ENCODE measurements at places on chromosomes 2 and 18.
A peak's percentile ranks its signal among the peaks of the same experiment; 100 is the strongest.

- peak; percentile 18 for DNase-seq
These were observed 20.3 kb upstream of the KDM3A start for GRCh38 chr2:86420913-86421312.

GRCh38 chr18:2933995-2934394 lies 78.9 kb downstream of the LPIN2 start:
- DNase-seq: no peak

DNA sequence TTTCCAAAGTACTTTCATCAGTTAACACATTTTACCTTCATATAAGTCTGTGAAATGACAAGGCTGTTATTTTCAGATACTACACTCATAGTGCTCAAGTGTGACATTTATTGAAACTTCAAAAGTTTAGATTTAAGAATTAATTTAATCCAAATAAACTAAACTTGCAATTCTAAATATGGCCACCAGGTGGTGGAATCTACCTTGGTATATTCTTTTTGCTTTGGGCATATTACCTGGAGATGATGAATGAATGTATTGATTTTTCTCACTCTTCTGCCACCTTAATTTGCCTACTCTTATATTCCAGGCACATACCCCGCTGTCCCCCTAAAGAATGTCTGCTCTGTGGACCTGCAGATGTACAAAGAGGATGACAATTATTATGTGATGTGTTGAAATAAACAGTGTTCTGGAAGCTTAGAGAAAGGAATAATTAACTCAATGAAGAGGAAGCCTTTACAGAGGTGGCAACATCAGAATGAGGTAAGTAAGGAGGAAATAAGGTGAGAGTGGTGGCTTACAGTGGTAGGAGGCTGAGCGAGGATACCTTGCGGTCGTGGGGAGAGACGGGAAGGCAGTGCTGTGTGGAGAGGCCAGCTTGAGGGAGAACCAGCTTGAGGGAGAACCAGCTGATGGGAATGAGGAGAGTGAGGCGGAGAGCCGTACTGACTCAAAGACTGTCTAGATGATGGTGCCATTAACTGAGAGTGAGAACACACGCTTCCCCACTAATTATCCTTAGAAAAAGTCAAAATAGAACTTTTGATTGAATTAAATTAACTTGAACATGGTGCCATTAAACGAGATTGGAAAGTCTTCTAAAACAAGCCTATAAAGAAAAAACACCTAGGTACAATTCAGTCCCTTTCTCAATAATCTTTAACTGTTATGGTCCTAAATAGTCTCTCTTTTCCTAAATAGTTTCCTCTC lies 179.5 kb downstream of the CELF4 start:
- DNase-seq: peak; percentile 61

GRCh38 chr2:144267239-144267638 lies 252.7 kb downstream of the ZEB2 start:
- DNase-seq: no peak

DNA sequence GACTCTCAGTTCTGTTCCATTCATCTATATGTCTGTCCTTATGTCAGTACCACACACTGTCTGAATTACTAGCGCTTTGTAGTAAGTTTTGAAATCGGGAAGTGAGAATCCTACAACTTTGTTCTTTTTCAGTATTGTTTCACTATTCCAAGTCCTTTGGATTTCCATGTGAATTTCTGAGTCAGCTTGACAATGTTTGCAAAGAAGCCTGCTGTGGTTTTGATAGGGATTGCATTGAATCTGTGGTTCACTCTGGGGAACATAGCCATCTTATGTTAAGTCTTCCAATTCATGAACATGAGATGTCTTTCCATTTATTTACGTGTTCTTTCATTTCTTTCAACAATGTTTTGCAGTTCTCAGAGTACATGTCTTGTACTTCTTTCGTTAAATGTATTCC lies 15.0 kb downstream of the SLC3A1 start:
- no peak for DNase-seq

GRCh38 chr2:100178085-100178788 lies 35.8 kb upstream of the AFF3 start:
- DNase-seq: peak; percentile 71

DNA sequence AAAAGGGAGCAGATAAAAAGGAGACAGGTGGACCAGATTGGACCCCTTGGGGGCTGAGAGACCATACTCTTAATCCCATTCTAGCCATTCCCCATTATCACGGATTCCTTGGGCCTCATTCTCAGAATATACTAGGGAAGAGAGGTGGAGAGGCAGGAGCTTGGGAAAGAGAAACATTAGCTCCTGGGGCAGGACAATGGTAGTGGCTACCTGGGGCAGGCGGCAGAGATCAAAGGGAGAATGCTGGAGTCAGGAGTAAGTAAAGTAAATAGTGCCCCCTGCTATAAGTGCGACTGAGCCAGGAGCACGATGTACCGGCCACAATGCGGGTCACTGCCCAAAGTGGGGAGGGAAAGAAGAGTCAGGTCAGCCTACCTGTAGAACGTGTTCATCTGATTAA lies 20.4 kb upstream of the IHH start:
- no peak for DNase-seq

- no peak for DNase-seq
These were observed 116.5 kb downstream of the PXDN start for GRCh38 chr2:1627628-1628381.

GRCh38 chr2:41872646-41873045 lies 175.2 kb upstream of the PKDCC start:
- DNase-seq: no peak

- no peak for DNase-seq
These were observed 4.9 kb upstream of the CHN1 start for GRCh38 chr2:175009917-175010621.

DNA sequence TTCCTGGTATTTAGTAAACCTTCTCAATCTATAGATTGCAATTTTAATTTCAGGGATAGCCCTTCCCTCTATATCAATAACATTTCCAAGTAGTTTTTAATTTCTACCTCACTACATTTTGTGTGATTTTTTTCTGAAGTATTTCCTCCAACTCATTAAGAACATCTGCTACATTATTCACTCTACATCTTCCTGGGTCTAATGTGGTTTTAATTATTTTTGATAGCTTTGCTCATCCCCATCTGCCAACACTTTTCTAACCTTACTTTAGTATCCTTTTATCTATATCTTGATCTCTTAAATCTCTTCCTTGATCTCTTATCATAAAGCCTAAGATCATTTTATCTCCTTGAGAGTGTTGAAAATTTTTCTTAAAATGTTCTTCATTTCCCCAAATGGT lies 278.3 kb upstream of the CYP26B1 start:
- DNase-seq: no peak

GRCh38 chr2:9712263-9712662 lies 81.5 kb upstream of the YWHAQ start:
- DNase-seq: no peak

GRCh38 chr2:28425464-28425835 lies 32.8 kb downstream of the FOSL2 start:
- peak; percentile 77 for DNase-seq

- DNase-seq: no peak
These were observed 76.1 kb upstream of the NOSTRIN start for GRCh38 chr2:168726375-168726774.

GRCh38 chr2:60376252-60376651 lies 177.2 kb downstream of the BCL11A start:
- DNase-seq: no peak

- DNase-seq: no peak
These were observed 178.3 kb upstream of the HDAC4 start for GRCh38 chr2:239579081-239579480.

DNA sequence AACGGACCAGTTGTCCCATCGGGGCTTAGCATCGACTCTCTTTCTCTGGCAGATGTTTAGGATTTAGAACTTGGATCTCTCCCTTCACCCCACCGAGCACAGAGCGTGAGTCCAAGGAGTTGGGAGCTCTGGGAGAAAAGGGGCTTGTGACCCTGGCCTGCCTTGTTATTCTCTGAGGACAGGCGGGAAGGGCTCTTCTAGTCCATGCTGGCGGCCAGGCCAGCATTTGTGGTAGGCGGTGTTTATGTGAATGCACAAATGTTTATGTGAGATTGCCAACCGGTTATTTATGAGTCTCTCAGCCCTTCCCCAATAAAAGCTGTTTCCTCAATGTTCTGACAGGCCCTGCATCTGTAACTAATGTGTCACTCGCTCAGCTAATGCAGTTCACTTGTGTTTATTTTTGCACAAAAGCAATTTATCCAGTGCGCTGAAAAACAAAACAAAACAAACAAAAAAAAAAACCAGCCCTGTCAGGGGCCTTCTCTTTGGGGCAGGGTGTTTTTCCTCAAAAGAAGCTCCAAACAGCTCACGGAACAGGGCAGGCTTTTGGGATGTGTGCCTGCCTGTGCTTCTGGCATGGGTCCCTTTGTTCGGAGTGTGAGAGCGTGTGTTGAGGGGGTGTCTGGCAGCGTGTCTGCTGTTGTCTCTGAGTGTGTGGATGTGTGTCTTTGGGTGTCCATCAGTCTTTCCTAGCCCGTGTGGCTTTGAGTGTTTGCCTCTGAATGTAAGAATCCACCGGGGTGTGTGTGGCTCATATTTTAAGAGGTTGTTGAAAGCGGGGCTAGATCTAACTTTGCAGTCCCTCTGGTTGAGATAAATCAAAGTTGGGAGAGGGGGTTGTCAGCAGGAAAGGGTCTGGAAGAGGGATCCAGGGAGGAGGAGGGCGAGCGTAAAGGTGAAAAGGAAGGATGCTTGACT lies 52.8 kb upstream of the HAAO start:
- no peak for DNase-seq

DNA sequence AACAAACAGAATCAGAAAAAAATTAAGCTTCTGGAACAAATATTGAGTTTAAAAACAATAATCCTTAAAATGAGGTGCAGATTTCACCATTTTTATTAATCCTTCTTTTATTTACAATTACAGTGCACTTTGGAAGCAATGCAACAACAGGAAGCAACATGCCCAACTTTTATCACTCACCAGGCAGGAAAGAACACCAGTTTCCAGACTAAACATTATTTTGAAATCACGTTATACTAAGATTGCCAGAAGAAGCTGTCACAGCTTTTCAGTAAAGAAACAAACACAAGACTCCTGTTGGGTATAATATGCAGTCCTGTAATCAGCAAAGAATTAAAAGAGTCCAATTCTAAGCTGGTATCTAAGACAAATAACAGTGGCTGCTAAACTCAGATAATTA lies 137.9 kb upstream of the ZC3H15 start:
- DNase-seq: no peak

DNA sequence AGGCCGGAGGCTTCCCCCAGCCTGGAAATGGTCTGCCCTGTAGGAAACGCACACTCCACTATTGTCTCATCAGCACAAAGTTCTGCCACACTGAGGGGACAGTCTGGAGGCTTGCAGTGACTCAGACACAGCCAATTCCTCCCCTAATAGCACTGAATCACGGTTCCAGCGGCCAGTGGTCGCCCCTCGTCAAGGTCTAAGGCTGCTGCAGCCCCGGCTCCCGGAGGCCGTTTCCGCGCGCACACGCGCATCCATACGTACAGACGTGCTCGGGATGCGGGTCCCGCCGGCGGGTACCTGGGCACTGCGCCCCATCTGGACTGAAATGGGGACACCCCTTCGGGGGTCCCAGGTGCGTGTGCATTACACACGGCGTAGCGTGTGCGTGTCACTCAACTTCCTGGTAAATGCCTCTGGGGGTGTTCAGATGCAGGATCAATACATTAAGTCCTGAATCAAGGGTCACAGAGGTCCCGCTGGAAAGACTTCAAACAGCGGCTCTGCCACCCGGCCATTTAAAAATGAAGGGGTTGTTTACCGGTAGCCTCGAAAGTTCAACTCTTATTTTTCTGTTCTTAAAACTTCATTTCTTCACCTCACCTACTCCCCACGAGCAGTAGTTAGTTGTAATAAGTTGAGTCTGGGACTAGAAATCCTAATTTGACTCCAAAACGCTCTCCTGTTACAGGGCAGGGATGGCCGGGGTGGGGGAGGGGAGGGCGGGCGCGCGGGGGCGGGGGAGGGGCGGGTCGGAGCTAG lies 572 bp upstream of the ZNF516 start:
- DNase-seq: peak; percentile 89

DNA sequence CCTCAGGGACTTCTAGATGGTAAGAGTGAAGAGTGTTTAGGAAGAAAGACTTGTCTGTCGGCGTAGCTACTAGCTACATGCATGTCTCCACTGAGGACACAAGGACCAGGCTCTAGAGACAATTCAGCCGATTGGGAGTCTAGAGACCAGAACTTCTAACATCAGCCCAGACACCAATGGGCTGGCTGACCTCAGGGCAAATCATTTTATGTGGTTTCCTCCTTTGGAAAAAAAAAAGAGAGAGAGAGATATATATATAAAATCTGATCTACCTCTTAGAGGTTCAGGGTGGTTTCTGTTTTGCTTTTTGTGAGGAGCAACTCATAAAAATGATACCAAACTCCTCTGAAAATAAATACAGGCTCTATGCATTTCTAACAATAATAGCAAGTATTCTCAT lies 212.8 kb downstream of the BCL2 start:
- DNase-seq: no peak

DNA sequence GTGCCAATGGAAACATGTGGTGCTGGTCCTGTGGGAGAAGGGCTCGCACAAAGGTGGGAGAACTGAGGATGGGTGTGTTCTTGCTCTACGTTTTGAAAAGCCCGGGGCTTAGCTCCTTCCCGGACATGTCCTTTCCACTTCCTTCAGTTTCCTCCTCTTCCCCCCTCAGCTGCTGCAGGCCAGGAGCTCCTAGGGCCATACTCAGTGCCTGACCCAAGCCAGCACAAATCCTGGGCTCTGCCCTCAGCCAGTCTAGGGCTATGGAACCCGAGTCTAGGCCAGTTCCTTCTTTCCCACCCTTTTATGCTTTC lies 1.4 kb upstream of the SIX2 start:
- DNase-seq: no peak

DNA sequence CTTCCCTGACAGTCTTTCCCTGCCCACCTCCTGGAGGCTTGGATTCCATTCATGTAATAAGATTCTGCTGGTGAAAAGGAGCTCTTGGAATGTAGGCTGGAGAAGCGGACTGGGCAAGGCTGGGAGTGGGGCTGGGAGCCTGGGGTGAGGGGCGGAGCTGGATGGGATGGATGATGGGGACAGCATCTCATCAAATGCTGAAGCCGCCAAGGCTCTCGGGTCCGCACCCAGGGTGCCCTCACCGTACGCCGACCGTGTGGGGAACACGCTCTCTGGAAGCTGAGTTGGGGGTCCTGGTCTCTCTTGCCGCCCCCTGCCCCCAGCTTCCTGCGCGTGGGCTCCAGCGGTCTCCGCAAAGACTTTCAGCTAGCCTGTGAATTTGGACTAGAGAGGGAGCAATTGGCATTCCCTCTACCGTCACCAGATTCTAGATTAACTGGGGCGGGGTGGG lies 9.1 kb downstream of the RAX start:
- no peak for DNase-seq

GRCh38 chr18:78713726-78714125 lies 265.9 kb upstream of the SALL3 start:
- DNase-seq: no peak
